H4 (cell line): ENCODE measurements at places on chromosomes 16 and 17. TPM values are rescaled to one million over a fixed set of nuclear protein-coding genes. Genes with fewer than 3 reads are reported as not detected.

DNA sequence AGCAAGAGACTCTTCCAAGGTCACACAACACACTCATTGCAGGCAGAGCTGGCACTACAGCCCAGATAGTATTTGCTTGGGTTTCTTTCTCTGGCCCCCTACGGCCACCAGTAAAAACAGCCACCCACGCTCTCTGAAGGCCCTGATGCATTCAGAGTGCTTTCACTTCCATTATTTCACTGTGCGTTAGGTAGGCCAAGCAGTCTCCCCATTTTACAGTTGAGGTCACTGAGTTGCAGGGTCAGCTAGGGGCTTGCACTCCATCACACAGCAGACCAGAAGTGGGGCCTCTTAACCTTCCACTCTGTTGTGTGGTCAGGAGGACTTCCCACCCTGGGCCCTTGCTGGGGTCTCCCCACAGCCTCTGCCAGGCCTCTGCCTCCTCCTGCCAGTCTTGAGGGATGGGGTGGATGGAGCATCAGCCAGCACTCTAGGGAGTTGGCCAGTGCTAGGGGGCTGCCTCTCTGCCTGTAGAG lies 2.5 kb downstream of the TBX21 start:
- DNase-seq: no peak

- DNase-seq: peak; percentile 78
Measured at GRCh38 chr17:36921095-36921851, 16.0 kb upstream of the LHX1 start.

- no peak for DNase-seq
Measured at GRCh38 chr16:63596716-63597115, 1525.1 kb downstream of the CDH11 start.

DNA sequence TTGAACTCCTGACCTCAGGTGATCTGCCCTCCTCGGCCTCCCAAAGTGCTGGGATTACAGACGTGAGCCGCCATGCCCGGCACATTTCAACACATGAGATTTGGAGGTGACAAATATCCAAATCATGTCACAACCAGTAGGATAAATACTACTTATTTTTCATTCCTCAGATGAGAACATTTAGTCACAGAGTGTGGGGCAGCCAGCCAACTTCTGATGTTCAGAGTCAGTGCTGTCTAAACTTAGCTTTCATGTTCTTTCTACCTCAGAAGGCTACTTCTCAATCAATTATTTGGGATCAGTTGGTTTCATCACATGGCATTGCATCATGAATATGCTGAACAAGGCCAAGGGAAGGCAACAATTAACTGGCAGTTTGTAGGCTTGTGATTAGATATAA lies 134.5 kb downstream of the CDH13 start:
- no peak for DNase-seq

DNA sequence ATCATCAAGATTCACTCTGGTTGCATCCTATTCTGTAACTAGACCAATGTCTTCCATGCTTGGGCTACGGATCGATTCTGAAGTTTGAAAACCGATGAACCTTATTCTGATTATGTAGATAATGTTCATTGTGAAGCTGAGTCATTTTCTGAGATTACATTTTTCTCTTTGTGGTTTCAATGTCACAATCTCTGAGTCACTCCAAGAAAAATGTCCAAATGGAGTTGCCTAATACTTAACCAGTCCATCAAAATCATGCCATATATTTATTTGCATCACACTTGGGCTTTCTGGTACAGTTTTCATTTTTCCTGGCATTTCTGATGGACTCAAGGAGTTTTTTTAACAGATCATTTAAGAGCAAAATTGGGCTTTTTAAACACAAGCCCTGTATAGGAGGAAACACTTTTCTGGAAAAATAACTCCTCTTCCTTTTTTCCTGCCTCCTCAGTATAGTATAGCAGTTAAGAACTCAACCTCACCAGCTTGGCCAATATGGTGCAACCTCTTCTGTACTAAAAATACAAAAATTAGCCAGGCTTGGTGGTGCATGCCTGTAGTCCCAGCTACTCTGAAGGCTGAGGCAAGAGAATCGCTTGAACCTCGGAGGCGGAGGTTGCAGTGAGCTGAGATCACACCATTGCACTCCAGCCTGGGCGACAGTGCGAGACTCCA lies 17.5 kb downstream of the CACNG3 start:
- DNase-seq: no peak

GRCh38 chr17:12256380-12256995 lies 235.8 kb downstream of the MAP2K4 start:
- DNase-seq: peak; percentile 62

Gene VMO1
- not detected in 2 replicates for total RNA-seq

Gene ADGRG3
- not detected in 2 replicates for total RNA-seq
